ENCODE measurements at places on chromosomes 5 and 9.

DNA sequence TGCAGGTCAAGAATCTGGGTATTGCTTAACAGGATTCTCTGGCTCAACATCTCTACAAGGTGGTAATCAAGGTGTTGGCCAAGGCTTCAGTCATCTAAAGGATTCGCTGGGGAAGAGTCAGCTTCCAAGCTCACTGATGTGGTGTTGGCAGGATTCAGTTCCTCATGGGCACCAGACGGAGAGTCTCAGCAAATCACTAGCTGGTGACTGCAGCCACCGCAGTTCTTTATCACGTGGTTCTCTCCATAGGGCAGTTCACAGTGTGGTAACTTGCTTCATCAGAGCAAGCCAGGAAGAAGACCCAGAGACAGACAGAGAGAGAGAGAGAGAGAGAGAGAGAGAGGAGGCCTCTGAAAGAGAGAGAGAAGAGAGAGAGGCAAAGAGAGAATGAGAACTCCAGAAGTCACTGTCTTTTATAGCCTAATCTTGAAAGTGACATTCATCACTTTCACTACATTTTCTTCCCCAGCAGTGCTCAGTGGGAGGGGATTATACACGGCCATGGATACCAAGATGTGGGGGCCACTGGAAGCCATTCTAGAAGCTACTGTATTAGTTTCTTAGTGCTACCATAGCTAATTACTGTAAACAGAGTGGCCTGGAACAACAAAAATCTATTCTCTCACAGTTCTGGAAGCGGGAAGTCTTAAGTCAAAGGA is 109.2 kb upstream of the SMIM23 start:
- DNase-seq = no peak

DNA sequence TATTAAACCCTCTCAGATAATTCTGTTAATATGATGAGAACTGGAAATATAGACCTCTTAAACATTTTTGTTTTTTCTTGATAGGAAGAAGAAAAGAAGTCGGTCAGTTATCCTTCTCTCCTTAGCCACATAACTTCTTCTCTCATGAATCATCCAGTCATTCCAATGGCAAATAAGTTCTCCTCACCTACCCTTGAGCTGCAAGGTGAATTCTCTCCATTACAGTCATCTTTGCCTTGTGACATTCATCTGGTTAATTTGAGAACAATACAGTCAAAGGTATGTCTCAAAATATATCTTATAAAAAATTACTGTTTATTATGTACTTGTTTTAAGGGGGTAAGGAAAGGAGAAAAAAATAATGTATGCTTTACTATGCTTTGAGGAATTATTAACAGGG is 165.3 kb downstream of the MAN2A1 start:
- DNase-seq = no peak

DNA sequence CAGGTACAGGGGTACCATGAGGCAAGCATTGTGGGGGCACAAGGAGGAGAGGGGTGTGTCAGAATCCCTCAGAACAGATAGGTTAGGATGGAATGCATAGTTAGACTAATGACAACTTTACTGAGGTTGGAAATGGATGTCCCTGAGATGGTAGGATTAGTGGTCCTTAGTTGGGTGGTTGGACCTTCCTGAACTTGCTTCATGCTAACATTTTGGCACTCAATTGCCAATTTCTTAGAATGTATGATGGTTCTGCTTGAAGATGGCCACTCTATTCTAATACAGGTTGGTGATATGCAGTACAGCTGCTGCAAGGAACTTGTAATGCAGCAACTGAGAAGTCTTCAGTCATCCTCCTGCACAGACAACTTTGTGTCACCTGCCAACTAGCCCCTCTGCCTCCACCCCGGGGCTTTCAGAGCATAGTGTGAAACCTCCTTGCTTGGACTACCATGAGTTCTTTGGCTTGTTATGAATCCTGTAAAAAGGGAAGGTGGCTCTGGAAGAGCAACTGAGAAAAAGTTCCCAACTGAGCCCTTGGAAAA is 5.4 kb downstream of the CCNI2 start:
- DNase-seq = no peak

DNA sequence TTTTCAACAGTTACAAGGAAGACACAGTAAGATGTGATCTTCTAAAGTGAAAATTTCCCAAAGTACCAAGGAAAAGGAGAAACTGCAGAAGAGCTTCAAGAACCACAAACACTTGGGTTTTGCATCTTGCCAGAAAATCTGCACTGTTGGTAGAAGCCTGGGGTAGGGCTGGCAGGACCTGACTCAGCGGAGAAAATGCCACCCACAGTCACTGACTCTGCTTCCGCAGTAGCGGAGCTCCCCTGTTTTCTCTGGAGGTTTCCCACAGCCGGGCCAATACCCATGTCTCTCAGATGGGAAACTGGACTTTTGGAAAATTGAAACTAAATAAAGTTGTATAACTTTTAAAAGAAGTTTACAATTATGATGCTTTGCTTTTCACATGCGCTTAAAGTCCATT is 104.2 kb downstream of the MEF2C start:
- no peak for DNase-seq

DNA sequence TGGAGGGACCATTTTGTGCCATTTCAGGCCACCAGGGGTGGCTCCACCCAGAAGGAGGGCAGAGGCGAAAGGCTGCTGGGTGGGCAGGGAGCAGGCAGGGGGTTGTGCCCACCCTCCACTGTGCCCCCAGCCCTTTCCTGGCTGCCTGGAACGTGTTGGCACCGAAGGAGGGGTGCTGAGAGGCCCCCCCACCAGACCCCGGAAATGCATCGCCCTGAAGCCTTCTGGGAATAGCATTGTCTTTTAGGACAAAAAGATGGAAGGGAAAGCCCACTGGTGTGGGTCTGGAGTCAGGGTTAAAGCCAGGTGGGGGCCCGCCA is 5.1 kb downstream of the NOXA1 start:
- DNase-seq = no peak

- no peak for DNase-seq
Measured at GRCh38 chr5:56314529-56314928, 81.4 kb upstream of the ANKRD55 start.

DNA sequence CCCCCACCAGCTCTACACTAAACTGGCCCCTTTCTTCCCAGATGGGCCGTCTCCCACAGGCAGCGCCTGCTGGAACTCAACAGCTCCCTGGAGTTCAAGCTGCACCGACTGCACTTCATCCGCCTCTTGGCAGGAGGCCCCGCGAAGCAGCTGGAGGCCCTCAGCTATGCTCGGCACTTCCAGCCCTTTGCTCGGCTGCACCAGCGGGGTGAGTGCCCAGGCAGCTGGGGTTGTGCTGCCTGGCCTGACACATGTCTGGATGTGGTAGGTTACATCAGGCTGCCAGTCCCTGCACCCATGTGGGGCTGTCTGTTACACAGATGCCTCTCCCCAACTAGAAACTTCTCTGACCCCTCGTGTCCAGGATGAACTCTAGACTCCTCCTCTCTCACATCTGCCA is 9.8 kb downstream of the NHP2 start:
- DNase-seq = no peak

DNA sequence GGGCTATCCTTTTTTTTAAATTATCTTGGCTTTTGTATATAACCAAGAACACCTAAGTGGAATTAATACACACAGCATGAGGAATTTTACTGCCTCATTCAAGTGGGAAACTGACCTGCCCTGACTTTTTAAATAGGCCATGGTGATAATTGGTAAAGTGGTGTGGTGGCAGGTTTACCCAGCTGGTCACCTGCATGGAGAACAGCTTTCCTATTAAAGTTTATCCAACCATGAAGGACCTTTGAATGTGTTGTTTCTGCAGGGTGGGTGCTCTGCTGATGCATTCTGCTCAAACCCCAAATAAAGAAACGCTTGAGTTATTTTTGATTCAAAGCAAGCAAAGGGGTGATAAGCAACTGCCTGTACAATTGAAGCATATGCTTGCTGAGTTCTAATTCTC is 261.0 kb upstream of the GRIN3A start:
- no peak for DNase-seq

DNA sequence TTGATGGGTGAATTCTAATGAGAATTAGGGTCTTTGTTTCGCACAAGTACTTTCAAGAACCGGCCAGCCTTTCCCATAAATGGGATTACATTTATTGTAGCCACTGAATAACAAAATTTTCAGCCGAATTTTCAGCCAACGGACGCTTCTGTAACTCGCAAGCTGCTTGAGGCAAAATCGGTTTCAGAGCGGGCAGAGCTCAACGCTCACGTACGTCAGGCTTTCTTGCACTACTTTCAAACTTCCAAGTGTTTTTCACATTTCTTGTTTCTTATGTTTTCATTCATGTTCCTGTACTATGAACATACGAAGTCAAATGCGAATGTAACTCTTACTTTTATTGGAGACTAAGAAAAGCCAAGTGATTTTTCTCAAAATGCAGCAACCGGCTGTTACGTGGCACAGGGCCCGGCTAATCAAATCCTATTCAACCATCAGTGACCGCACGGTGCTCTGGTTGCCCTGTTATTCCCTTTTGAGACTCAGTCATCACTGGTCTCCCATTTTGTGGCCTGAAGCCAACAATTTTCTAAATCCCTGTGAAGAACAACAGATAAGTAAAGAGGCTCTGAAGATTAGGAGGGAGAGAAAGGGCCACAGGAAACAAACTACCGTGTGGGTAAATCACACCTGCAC is 68.5 kb downstream of the SLC28A3 start:
- no peak for DNase-seq

- DNase-seq = no peak
Measured at GRCh38 chr5:66306844-66307315, 162.8 kb downstream of the SREK1 start.
